ENCODE measurements at places on chromosomes 7 and 10.
A peak's percentile ranks its signal among the peaks of the same experiment; 100 is the strongest.

GRCh38 chr7:43758029-43758821 lies at the start of gene BLVRA:
TSS of gene BLVRA (plus strand) at chr7:43758680. CDS start at chr7:43771159, 12,479 bp downstream.
- DNase-seq = peak; percentile 40

GRCh38 chr10:92575961-92576360 lies 2.1 kb upstream of the IDE start:
- DNase-seq = no peak

DNA sequence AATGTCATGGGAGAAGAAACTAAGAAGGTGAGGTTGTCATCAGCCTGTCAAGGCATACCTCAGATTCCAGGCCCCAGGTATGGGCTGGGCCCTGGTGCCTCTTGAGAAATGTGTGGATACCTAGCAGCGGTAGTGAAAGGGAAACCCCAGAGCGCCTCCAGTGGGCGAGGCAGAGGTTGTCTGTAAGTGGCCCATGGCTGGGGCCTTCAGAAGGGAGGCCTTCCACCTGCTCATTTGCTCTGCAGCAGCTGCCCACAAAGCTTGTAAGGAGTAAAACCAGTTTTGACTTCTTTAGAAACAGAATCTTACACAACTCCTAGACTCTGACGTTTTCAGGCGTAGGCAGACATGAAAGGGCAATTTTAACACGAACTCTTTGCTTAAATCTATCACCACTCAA lies 509.9 kb downstream of the PARD3 start:
- DNase-seq = no peak

DNA sequence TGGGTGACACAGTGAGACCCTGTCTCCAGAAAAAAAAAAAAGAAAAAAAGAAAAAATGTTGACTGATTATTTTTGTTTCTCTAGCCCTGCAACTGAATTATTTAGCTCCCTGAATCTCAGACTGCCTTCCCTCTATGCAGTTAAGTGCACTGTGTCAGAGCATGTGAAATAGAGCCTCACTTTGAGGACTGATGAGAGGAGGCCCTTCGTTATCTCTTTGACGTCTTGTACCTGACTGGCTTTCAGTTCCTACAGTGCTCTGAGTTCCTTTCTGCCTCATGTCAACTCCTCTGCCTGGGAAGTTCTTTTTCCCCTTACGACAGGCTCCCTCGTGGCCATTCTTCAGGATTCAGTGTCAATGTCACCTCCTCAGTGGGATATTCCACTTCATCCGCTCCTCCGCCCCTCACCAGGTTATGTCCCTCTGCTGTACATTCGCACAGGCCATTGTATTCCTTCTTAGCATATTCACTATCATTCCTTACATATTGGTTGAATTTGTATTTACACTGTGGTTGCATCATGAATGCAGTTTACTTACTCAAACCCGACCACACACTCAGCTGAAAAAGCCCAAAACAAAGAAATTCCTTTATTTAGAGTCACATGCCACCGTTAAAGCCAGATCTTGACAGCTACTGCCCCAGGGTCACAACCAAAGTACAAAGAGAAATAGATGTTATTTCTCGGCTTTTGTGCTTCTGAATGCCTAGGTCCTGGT lies 18.1 kb upstream of the CAMK2G start:
- no peak for DNase-seq

GRCh38 chr10:132939957-132940790 lies 2.2 kb downstream of the CFAP46 start:
- no peak for DNase-seq

DNA sequence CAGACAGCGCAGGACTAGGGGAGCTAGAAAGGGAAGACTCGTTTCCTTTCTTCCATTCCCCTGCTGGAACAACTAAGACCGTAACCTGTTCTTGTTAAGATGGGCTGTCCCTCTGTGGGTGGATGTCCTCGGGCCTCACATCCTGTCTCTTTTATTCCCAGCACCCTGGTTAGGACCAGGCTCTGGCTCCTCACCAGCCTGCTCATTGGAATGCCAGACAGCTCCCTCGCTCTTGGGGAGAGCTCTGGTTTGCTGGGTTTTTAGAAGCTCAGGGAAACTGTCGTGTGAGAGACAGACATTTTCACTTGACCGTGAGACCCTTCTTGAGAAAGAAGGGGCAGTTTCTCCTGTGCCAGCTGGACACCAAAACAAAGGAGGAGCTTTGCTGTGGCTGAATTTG lies 58.1 kb upstream of the HABP2 start:
- DNase-seq = no peak

DNA sequence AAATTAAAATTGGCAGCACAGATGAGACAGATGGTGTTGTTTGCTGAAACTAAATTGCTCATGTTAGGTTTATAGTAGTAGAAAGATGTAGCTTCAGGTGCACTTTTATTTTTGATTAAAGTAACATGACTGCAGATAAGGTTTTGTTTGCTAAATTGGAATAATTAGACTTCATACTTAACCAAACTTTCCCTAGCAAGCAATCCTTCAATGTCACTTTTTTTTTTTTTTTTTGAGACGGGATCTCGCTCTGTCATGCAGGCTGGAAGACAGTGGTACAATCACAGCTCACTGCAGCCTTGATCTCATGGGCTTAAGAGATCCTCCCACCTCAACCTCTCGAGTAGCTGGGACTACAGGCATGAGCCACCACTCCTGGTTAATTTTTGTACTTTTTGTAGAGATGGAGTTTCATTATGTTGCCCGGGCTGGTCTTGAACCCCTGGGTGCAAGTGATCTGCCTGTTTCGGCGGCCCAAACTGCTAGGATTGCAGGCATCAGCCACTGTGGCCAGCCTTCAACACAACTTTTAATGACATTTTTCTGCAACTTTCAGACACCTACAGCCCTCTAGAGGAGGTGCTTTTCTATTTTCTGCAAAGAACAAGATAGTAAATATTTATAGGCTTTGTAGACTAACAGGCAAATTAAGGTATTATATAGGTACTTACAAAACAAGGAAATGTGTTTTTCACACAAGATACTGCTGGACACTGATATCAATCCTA lies 84.8 kb upstream of the CCNY start:
- DNase-seq = no peak

DNA sequence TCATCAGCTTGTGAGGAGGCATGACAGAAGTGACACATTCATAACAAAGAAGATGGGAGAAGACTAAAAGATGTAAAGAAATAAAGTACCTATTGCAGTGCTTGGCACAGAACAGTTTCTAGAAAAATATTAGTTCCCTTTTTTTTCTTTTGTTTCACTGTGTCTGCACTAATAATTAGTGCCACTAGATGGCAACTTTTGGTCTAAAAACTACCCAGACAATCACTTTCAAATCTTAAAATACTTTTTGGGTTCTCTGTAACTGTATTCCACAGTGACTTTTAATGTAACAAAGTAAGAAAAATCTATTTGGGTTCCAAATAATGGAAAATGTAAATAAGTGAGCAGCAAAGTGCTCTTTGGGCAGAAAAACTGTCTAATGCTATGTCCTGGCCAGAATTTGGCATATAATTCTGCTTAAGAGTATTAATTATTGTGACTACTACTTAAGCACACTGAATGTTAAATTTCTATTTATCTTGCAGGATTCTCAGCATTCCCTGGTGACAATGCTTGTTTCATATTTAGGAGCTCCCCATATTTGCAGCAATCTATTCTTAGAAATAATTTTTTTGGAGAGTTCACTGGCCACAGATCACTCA lies 134.8 kb upstream of the KIF5B start:
- no peak for DNase-seq

- no peak for DNase-seq
These were observed 1.6 kb downstream of the AKAP9 start for GRCh38 chr7:91942312-91942711.

GRCh38 chr10:26857991-26858706 lies 2.6 kb downstream of the ABI1 start:
- DNase-seq = no peak

DNA sequence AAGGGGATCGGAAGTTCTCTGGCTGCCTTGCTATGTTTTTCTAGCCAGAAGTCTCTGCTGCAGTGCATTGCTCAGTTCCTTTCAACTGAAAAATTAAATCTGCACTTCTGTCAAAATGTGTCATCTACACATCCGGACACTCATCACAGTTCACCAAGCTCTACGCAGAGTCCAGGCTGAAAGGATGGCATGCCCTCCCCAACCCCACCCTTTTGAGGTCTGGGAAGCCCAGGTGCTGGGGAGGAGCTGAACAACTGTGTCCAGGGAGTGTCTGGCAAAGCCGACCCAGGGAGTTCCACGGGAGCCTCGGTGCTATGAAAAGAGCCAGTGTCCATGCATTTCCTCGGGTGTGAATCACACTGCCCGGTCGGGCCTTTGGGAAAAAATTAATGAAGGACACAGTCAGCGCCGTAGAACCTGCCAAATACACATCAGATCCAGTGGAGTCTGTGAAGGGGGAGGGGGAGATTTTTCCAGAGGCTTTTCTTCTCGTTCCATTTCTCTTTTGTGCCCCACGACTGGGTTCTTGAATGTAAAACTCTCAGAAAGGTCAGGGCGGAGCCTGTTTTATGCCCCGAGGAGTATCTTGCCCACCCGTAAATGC lies 757 bp upstream of the PALS2 start:
- no peak for DNase-seq

GRCh38 chr10:89440226-89441009 lies 26.1 kb downstream of the IFIT5 start:
- no peak for DNase-seq

GRCh38 chr7:158239290-158239981 lies 348.2 kb downstream of the PTPRN2 start:
- no peak for DNase-seq

- no peak for DNase-seq
These were observed 59.6 kb downstream of the HDAC9 start for GRCh38 chr7:18555120-18555519.

- DNase-seq = no peak
These were observed 129.9 kb downstream of the KBTBD2 start for GRCh38 chr7:32761451-32762205.

DNA sequence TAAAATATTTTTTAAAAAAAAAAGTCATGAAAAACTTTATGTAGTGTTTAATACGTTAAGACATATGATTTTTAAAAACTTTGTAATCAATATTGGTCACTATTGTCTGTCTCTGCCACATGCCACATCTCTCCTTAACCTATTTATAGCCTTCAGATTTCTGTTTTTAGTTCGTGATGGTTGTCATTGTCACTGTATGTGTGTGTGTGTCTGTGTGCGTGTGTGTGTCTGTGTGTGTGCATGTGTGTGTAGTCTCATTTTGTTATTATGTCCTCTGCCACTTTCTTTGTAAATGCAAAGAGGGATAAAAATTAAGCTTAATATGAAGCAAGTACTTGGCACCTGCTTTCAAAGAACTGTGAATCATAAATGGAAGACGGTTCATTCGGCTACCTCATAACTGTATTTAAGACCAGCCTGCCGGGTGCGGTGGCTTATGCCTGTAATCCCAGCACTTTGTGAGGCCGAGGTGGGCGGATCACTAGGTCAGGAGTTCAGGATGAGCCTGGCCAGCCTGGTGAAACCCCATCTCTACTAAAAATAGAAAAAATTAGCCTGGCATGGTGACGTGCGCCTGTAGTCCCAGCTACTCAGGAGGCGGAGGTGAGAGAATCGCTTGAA lies 354.0 kb downstream of the ARL4A start:
- no peak for DNase-seq

DNA sequence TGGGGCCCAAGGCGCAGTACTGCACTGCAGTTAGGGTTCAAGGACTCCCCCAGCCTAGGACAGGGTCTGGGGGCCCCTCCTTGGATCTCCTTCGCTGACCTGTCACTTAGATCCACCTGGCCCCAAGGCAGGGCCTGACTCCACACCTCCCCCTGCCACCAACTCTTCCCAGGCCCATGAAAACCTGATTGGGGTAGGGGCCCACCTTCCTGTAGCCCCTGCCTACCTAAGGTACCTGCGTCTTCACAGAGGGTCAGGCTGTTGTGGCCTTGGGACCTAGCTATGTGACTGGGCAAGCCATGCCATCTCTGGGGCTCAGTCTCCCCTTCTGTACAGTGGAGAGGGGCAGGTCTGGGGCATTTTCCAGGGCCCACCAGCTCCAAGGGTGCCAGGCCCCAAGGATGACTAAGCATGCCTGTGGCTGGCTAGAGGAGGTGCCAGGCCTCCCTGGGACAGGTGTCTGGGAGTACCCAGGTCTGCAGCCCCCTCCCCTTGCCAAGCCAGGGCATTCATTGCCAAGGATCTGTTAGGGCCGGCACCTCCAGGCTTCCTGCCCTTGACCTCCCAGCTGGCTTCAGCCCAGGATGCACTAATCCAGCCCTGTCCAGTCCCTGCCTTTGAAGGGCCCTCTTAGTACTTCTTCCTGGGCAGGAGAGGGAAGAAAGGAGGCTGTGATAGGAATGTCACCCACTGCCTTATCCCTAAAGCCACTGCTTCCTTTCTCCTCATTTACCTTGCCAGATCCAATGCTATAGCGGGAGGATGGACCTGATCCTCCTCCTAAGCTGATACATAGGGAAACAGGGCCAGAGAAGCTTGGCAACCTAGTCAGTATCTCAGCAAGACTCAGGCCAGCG lies 1.3 kb downstream of the LIMK1 start:
- DNase-seq = no peak

- DNase-seq = no peak
These were observed 37.5 kb downstream of the DENND11 start for GRCh38 chr7:141664450-141664849.

GRCh38 chr10:75404815-75405597 lies 3.4 kb upstream of the ZNF503 start:
- no peak for DNase-seq

GRCh38 chr7:150849204-150849775 lies 3.0 kb upstream of the AOC1 start:
- no peak for DNase-seq

DNA sequence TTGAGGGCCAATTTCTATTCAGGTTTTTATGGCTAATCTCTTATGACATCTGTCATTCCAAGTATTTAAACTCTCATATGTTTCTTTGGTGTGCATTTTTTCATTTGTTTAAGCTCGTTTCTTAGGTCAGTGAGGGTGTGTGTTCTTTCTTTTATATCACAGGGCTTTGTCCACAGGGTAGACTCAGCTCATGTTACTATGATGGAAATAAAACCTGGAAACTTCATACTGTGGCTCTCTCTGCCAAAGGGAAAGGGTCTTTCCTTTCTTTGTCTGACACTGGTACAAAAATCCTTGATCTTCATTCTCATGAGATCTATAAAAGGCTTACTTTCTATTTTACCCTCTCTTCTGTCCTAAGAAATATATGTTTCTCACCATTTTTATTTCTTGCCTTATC lies 129.6 kb upstream of the SP8 start:
- DNase-seq = no peak

- no peak for DNase-seq
These were observed 31.7 kb upstream of the DNMBP start for GRCh38 chr10:100041306-100042002.

- DNase-seq = no peak
These were observed 33.2 kb upstream of the PPP1R9A start for GRCh38 chr7:94874036-94874785.

DNA sequence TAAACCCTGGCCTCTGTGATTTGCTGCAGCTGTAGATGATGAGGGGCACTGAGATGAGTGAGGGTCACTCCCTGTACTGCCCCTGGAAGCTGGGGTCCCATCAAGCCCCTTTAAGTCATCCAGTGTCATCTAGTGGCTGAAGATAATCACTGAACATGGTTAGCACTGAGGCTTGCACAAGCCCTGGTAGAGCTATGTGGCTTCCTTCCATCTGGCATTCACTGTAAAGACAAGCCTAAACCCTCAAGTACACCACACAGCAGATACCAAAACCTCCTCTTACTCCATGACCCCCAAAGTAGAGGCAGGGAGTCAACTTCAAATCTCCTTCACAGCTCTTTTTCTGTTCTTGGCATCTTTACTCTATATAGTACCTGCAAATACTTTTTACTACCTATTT lies 72.7 kb upstream of the MRLN start:
- no peak for DNase-seq

- no peak for DNase-seq
These were observed 21.2 kb downstream of the PDE1C start for GRCh38 chr7:32048970-32049491.

GRCh38 chr10:103197174-103197573 lies 4.1 kb upstream of the NT5C2 start:
- DNase-seq = no peak

All from stimulated activated CD4-positive, alpha-beta T cell treated with anti-CD3 and anti-CD28 coated beads, Interleukin-15, amount 100 ng/mL, for 1 hour (primary cell).